ENCODE measurements at places on chromosomes 2 and 18. TPM values are rescaled to one million over a fixed set of nuclear protein-coding genes. Genes with fewer than 3 reads are reported as not detected.

- DNase-seq = no peak
Observed at GRCh38 chr2:147320146-147320545, 524.7 kb upstream of the ACVR2A start.

DNA sequence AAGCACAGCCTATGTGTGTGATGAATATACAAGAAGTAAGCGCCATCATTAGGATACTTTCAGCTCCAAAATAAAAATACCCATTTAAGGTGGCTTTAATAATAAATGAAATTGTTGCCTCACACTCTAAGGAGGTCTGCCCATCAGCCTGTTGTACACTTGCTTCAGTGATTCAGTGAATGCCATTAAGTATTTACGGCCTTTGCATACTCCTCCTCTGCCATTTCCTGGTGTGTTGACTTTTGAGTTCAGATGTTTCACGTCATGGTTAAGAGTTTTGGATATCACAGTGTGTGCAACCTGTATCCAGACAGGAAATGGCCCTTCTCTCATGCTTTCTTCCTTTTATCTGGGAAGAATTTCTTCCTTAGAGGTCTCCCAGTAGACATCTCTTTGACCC is 38.6 kb upstream of the SNORC start:
- no peak for DNase-seq

The FSHR gene
- not detected for polyA plus RNA-seq

The INSIG2 gene
- polyA plus RNA-seq = 12.1 TPM

The COL5A2 gene
- polyA plus RNA-seq = 114 TPM

The CTNNA2 gene
- 0.72 TPM for polyA plus RNA-seq

DNA sequence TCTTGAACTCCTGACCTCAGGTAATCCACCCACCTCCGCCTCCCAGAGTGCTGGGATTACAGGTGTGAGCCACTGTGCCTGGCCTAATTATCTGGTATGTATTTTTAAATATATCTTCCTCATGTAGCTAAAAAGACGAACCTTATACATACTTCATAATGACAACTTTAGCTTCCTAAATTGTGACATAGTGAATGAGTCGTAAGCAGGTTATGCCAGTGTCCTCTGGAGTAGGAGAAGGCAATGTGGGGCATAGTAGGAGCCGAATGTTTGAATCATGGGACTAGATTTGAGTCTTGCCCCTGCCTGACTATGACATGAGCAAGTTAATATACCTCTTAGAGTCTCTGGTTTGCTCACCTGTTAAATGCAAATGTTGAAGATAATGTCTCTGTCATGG is 95.8 kb upstream of the FOSL2 start:
- DNase-seq = peak; percentile 43

DNA sequence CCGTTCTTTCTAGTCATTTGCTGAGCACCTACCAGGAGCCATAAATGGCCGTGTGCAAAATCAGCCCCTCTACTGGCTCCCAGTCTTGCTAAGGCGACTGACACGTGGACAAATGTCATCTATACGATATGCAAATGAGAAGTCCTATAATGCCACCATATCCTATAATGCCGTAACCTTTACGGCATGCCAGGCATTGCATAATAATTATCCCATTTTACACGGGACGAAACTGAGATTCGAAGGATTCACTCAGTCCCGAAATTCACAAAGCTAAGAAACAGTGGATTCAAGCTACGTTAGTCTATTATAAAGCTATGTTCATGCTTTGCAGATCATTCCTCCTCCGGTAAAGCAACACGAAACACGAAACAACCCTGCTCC is 34.1 kb upstream of the RNF149 start:
- no peak for DNase-seq

The SLC4A1AP gene
- 32.6 TPM for polyA plus RNA-seq

The ASXL3 gene
- not detected for polyA plus RNA-seq

- DNase-seq = no peak
Observed at GRCh38 chr2:145729993-145730770, 1210.3 kb upstream of the ZEB2 start.

DNA sequence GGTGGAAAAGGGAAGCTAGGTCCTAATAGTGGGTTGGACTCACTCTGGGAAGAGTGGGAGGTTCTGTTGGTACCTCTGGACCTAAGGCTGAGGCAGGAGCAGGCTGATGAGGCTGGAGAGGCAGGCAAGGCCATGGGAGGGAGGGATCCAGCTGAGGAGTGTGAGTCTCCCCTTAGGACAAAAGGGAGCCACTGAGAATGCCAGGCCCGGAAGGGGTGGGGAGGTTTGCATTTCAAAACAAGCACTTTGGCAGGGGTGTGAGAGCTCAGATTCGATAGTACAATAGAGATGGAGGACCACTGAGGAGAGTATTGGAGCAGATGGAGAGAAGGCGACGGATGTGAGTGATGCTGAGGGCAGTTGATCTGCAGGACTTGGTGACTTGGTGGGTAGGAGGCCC is 132.1 kb upstream of the CAPN13 start:
- no peak for DNase-seq

DNA sequence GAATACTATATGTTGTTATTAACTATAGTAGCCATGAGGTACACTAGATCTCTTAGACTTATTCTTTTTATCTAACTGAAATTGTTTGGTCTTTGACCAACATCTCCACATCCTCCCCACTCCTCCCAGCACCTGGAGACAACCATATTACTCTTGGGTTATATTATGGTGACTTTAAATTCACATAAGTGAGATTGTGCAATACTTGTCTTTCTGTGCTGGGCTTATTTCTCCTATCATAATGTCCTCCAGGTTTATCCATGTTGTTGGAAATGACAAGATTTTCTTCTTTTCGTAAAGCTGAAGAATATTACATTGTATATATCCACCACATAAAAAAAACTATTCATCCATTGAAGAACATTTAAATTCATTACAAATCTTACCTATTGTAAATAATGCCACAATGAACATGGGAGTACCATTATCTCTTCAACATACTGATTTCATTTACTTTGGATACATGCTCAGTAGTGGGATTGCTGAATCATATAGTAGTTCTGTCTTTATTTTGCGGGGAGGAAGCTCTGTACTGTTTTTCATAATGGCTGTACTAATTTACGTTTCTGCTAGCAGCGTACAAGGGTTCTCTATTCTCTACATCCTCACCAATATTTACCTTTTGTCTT is 159.2 kb upstream of the SCN7A start:
- DNase-seq = no peak

- no peak for DNase-seq
Observed at GRCh38 chr2:45960057-45960863, 308.8 kb downstream of the PRKCE start.

The RBM44 gene
- 0.14 TPM for polyA plus RNA-seq

DNA sequence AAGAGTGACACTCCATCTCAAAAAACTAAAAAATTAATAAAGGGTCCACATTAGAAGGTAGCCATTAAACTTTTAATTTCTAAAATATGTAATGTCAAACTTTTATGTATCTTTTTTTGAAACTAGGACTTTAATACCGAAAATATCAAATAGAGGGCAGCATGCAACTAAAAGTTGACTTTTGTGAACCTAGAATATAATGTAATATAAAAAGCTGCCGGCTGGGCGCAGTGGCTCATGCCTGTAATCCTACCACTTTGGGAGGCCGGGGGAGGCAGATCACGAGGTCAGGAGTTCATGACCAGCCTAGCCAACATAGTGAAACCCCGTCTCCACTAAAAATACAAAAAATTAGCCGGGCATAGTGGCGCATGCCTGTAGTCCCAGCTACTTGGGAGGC is 62.8 kb downstream of the INO80D start:
- peak; percentile 6 for DNase-seq

DNA sequence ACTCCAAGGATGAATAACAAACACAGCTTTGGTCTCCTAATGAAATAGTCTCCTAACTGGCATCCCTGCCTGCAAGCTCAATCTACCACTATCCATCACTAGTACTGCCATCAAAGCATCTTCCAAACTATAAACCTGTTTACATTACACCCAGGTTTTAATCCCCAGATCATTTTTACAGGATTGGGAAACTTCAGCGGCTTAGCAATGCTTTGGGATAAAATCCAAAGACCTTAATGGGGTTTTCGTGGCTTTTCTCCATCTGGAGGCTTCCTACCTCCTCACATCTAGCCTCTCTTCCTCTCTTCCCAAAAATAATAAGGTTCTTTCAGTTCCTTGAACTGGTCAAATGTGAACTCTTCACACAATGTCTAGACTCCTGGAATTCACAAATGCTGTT is 92.2 kb upstream of the SETBP1 start:
- DNase-seq = no peak

- no peak for DNase-seq
Observed at GRCh38 chr18:7686278-7686677, 119.2 kb downstream of the PTPRM start.

The MC4R gene
- 0.05 TPM for polyA plus RNA-seq

- DNase-seq = no peak
Observed at GRCh38 chr2:239288237-239288636, 112.6 kb downstream of the HDAC4 start.

- DNase-seq = no peak
Observed at GRCh38 chr2:65193446-65193845, 34.2 kb upstream of the ACTR2 start.

GRCh38 chr2:181686576-181687185 is 6.4 kb upstream of the NEUROD1 start:
- DNase-seq = no peak

The CPLX4 gene
- polyA plus RNA-seq = not detected

The RMND5A gene
- 10.5 TPM for polyA plus RNA-seq

GRCh38 chr18:3510024-3510423 is 60.1 kb downstream of the TGIF1 start:
- no peak for DNase-seq

DNA sequence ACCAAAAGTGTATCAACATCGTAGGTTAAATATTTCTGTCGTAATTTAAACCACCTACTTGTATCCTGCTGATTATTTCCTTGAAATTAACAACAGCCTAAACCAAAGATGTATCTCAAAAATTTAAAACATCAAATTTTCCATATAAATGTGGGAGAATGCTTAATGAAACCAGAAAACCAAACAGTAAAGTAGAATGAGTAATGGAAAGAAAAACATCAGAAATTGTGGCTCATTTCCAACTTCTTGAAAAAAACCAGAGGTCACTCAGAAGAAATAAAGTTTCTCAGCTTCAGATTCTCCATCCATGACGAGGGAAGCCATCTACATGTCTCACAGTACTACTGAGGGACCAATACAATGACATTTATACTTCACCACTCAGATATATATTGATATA is 296.5 kb downstream of the NOL4 start:
- DNase-seq = no peak

The DSG3 gene
- polyA plus RNA-seq = not detected

- no peak for DNase-seq
Observed at GRCh38 chr2:30332791-30333453, 101.6 kb downstream of the LBH start.

GRCh38 chr2:218810256-218810655 is 21.3 kb downstream of the PRKAG3 start:
- no peak for DNase-seq

DNA sequence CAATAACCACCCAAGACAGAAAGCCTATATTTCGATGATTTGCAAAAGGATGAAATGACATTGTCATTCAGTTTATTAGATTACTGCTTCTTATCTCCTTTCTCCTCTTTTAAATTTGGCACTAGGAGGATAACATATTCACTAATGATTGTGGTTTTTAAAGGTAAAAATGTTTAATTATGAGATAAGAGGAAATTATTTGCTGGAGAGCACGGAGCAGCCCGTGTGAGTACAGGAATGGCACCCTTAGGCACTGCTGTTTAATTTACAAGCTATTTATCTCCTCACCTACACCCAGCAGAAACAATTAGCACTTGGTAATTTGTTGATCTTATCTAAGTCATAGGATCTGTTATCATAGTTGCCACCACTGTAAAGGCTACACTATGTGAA is 87.4 kb upstream of the SP3 start:
- no peak for DNase-seq

- DNase-seq = no peak
Observed at GRCh38 chr2:5328826-5329225, 363.4 kb upstream of the SOX11 start.

The FNDC4 gene
- polyA plus RNA-seq = 2.3 TPM

DNA sequence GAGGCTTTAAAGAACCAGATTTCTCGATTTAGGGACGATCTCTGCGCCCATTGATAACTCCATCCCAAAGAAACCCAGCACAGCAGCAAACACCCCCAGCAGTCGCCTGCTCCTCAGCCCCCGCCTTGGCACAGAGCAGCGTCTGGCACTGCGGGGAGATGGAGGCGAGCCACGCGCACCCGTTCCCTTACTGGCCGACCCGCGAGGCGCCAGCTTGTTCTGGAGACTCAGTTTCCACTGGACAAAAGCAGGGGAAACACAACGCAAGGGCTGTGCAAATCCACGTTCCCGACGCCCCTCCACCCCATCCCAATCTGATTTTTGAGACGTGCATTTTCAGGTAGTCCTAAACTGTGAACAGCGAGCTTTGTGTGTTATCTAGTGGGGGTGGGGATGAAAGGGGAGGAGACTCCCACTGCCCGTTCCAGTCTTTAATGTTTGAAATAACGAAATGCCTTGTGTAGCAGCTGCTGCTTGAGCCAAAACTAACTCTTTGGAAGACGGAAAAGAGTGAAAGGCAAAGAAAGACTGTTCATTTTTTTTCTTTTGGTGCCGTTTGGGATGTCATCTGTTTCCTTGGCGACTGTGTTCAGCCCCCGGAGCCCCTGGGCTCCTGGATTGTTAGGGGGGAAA is 143.2 kb downstream of the MEIS1 start:
- no peak for DNase-seq

GRCh38 chr2:694174-694573 is 17.0 kb upstream of the TMEM18 start:
- DNase-seq = no peak

DNA sequence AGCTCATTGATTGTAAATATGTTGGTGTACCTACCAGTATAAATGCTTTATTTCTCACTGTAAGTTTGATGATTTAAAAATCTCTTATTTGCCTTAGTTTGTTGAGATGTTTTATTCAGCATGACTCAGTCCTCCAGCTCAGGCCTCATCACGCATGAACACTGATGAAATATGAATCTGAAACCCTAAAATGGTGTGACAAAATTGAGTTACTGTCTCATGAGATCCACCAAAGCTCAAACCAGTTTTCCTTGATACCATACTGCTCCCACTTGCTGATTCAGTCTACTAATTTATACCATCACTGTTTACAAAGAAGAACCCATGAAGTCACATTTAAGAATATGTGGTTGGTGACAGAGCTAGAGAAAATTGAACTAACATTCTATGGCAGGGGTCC is 524.9 kb downstream of the LRRTM4 start:
- no peak for DNase-seq
